ENCODE measurements at places on chromosomes 7 and 10.

GRCh38 chr7:43217055-43217454 lies 104.6 kb downstream of the HECW1 start:
- no peak for DNase-seq

- DNase-seq: no peak
Measured at GRCh38 chr10:109914966-109915365, 8.3 kb downstream of the XPNPEP1 start.

GRCh38 chr10:15035385-15036301 lies 8.1 kb upstream of the OLAH start:
- no peak for DNase-seq

DNA sequence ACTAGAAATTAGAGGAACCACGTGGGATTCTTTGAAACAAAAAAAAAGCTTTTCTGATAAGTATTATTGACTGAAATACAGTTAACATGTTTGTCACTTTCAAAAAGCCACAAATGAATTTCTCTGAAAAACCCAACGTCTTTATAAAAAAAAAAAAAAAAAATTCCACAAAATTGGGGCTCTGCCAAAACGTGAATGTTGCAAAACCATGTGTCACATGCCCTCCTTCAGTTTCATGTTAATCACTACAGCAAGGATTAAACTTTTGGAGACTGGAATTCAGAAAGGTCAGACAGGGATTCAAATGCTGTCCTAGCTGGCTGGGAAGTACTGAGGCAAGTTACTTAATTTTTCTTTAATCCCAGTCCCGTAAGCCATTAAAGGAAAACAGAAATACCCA lies 278.0 kb upstream of the KLF14 start:
- DNase-seq: peak; percentile 94

DNA sequence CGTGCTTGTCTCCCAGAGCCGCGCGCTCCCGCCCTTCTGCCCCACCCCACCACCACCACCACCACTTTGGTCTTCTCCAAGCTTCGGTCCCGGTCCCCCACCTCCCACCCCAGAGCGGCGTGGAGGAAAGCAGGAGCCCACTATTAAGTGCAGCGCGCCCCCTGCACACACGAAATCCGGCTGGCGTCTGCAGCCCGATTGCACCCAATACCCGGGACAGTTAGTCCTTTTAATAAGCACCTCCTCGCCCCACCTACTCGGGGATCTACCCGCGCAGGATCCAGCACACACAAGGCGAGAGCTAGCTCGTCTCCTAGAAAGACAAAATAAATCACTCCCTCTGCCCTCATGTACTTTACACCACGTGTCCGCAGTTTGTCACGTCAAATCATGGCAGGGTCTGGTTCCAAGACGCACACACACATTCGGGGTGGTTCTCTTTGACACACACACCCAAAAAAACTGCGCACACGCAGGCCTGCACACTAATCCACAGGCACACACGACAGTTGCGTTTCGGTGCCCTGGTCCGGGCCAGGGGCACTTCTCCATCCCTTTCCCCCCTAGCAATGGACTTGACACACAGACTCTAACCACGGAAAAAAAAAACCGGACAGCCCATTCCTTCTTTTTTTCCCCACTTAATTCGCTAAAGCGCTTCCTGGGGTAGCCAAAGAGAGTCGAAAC lies 1.6 kb downstream of the SFMBT2 start:
- DNase-seq: no peak

GRCh38 chr10:6013413-6014192 lies 36.3 kb upstream of the IL15RA start:
- no peak for DNase-seq

DNA sequence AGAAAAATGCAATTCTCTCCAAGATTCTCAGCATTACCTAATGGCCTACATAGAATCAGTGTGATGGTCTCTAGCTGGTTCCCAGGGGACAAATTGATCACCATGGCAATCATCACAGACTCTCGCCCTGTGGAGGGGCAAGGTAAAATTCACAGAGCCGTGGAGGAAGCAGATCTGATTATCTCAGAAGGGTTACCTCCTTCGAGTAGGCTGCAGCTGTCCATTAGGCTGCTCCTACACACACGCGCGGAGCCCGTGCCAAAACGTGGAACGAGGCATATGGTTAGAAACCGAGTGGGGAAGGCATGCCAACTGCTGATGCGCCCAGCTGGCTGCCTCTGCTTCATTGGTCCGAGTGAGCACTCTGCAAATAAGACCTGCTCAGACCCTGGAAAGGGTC lies 52.8 kb upstream of the PTER start:
- DNase-seq: no peak
